Left ventricle myocardium inferior (tissue), 1 donor: ENCODE measurements at places on chromosomes 5 and 9.

GRCh38 chr9:129489838-129490582, 130.9 kb downstream of the C9orf50 start:
- no peak for DNase-seq

GRCh38 chr5:42908086-42908485, 96.4 kb upstream of the SELENOP start:
- no peak for DNase-seq

GRCh38 chr9:129513282-129513681, 107.6 kb downstream of the C9orf50 start:
- no peak for DNase-seq

GRCh38 chr5:575636-576035, 36.5 kb upstream of the CEP72 start:
- DNase-seq, result no peak

DNA sequence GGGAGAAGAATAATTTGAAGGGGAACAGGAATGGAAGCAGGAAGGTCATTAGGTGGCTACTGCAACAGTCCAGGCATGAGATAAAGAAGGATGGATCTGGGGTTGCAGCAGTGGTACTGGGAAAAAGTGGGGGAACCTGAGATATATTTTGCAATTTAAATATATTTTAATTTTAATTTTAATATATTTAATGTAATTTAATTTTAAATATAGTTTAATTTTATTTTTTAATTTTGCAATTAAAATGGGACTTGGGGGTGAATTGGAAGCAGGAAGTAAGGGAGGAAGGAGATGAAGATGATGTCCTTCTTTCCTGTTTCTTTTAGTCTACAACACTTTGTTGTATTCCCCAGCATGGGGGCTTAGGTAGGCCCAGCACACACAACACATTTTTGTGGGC, 369.8 kb downstream of the GADD45G start:
- no peak for DNase-seq

GRCh38 chr9:77977210-77977611, 54.4 kb downstream of the GNAQ start:
- peak; percentile 62 for DNase-seq

GRCh38 chr5:120073722-120074121, 390.4 kb upstream of the PRR16 start:
- no peak for DNase-seq
